ENCODE measurements at places on chromosomes 11 and 22.

- no peak for DNase-seq
Measured at GRCh38 chr11:95519912-95520311, 269.7 kb downstream of the FAM76B start.

DNA sequence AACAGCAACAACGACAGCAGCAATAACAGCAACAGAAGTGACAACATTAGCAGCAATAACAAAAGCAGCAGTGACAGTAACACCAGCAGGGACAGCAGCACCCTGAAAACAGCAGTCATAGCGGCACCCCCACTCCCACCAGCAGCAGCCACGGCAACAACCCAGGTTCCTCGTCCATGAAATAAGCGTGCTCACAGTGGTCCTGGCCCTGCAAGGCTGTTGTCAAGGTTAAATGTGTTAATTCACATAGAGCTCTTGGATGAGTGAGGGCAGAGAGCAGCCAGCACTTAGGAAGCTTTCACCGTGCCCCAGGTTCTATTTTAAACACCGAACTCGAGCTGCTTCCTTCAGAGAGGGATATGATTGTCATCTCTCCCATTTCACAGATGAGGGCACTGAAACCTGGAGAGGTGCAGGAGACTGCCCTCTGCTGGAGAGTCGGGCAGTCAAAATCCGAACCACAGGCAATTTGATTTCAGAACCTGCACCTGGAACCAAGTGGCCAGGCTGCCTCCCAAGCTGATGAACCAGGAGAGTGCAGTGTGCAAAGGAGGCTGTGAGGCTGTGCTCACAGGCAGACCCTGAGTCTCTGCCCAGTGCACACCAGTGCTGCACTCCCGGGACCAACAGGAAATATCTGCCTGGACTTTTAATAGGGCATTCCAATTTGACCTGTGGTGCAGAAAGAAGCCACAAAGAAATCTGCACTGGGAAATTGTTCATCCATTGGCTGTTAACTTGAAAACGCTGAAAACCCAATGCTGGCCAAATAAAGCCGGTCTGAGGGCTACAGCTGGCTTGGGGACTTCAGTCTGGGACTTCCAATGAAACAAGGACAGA is 22.9 kb upstream of the FGF3 start:
- peak; percentile 8 for DNase-seq

DNA sequence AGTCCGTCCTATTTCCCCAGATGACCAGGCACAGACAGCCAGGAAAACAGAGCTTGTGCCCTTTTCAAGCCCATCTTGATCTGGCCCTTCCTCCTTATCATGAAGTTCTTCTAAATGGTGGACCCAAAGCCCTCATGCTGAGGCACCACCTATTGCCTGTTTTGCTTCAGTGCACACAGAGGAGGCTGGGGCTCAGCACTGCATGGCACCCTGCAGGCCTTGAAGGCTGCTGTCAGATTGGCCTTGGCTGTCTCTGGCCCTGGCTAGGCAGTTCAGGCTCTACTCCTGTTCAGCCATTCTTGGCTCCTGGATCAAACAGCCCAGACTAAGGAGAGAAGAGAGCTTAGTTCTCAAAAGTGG is 49.2 kb downstream of the OTOG start:
- DNase-seq, result no peak

DNA sequence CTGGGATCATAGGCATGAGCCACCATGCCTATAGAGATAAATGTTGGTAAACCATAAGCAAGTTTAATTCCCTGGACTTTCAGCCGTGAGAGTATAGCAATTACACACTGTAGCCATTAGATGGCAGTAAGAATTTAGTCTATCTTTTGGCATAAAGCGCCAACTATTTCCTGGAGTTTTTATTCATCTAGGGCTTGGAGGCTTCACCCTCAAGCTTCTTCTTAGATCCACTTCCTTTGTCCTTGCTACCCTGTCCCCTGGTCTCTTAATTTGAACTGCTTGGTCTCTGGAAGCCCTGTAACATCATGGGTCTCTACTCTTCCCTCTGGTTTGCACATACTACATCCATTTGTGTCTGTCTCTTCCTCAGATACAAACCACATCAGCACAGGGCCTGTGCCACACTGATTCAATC is 38.2 kb downstream of the OR10A6 start:
- DNase-seq, result peak; percentile 50

DNA sequence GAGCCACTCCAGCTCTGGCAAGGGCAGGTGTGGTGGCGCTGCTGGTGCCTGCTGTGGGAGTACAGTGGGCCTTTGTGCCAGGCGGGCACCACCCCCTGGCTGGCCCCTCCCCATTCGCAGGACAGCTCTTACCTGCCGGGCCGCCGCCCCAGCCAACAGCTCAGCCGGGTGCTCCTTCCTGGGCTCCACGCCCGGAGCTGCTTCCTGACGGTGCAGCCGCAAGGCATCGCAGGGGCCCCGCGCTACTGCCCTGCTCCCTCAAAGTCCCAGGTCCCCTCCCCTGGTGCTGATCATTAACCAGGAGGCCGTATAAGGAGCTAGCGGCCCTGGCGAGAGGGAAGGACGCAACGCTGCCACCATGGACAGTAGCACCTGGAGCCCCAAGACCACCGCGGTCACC is at the start of gene SLC5A1:
Gene SLC5A1 (plus strand): TSS at position 338 of the 400 bp plus-strand sequence. CDS start 21 bp downstream, at position 359.
- DNase-seq, result no peak

GRCh38 chr11:68839911-68840641 is 1.6 kb downstream of the CPT1A start:
- peak; percentile 17 for DNase-seq

DNA sequence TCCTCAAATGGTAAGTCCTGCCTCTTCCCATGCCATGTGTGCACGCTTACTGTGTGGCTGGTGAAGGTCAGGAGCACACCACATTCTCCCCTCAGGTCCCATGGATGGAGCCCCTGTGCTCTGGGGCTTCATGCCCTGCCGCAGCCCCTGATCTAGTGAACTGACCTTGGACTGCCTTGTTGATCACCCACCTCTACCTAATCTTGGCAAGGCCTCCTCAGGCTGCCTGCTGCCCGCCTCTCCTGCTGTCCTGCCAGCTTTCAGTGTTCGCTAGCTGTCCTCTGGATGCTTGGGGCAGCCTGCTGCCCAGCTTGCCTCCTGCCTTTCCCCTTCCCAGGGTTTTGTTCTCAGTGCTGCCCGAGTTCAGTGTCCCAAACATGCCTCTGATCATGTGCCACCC is 38.1 kb downstream of the CABIN1 start:
- no peak for DNase-seq

- DNase-seq, result peak; percentile 96
Measured at GRCh38 chr11:48001438-48002021, 21.2 kb downstream of the PTPRJ start.

DNA sequence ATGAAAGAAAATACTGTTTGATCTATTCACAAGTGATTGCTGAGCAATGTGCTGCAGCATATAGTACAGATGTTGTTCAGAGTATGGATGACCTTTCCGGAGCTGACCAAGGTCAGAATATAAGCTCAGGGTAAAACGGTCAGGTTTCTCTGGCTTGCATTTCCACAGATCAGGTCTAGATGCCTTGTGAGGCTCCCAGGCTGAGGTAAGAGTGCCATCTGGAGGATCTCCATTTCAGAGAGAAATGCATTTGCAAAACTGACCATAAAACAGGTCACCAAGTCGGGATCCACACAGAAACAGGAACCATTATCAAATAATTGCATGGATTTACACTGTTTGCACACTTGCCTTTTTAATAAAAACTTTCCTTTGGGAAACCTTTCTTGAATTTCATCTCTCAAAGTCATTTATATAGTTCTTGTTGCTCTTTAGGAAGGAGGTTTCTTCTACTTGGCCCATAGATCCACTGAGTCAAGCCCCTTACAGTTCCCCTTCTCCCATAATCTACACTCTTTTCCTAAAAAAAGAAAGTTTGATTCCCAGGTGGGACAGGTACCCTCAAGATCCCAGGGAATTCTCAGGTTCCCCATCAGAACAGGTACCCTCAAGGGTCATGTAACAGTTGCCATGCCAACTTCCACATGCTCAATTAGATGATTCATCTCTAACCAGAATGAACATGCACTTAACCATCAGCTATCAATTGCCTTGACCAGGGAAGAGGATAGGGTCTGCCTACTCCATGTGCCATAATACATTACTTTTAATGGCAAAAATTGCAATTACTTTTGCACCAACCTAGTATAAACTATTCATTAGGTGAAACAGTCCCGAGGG is 25.0 kb upstream of the TMPRSS5 start:
- DNase-seq, result no peak

GRCh38 chr11:128476729-128477128 is 110.6 kb downstream of the ETS1 start:
- DNase-seq, result peak; percentile 90

- DNase-seq, result no peak
Measured at GRCh38 chr11:114610984-114611944, 15.7 kb upstream of the NXPE4 start.

DNA sequence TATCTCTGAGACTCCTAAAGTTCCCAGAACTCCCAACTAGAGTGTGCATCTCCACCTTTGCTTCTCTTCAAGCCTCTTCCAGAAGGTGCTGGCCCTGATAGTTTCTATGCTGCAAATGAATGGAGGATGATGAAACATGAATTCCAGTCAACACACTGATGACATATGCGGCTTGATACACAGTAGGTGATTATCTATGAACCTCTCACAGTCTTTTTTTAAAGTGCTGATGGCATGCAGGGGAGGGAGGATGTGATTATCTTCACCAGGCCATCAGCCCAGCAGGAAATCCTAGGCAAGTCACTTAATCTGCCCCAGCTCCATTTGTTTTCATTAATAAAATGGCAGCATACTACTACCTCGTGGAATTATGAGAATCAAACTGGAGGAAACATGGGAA is 548.5 kb downstream of the SOX6 start:
- DNase-seq, result no peak

- no peak for DNase-seq
Measured at GRCh38 chr11:65504674-65505465, 6.0 kb downstream of the MALAT1 start.

- DNase-seq, result no peak
Measured at GRCh38 chr22:26239581-26239980, 70.3 kb downstream of the SEZ6L start.

- DNase-seq, result peak; percentile 54
Measured at GRCh38 chr11:62664405-62665074, 470 bp downstream of the C11orf98 start.

- peak; percentile 80 for DNase-seq
Measured at GRCh38 chr11:118046051-118046963, 30.6 kb upstream of the TMPRSS4 start.

GRCh38 chr11:60929764-60930163 is 5.5 kb downstream of the TMEM132A start:
- DNase-seq, result no peak

DNA sequence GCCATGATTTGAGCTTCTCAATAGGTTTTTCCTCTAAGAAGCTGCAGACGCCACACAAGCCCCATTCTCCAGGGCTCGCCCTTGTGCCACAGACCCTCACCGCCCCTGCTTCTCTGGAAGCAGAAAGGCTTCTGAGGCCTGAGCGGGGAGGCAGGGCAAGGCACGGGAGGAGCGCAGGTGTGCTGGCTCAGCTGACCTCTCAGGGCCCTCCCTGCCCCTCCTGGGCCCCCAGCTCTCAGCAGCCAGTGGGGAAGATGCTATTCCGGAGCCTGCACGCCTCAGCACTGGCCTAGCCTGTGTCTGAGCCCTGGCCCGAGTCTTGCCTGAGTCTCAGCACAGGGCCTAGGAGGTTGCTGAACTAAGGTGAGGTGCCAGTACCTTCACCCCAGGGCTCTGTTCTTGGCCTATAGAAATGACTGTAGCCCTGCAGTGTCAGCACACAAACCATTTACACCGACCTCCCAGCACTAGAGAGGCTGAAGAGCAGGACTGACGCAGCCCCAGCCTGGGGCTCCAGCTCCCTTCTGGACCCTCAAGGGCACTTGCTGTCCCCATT is 47.1 kb upstream of the LMO1 start:
- no peak for DNase-seq

DNA sequence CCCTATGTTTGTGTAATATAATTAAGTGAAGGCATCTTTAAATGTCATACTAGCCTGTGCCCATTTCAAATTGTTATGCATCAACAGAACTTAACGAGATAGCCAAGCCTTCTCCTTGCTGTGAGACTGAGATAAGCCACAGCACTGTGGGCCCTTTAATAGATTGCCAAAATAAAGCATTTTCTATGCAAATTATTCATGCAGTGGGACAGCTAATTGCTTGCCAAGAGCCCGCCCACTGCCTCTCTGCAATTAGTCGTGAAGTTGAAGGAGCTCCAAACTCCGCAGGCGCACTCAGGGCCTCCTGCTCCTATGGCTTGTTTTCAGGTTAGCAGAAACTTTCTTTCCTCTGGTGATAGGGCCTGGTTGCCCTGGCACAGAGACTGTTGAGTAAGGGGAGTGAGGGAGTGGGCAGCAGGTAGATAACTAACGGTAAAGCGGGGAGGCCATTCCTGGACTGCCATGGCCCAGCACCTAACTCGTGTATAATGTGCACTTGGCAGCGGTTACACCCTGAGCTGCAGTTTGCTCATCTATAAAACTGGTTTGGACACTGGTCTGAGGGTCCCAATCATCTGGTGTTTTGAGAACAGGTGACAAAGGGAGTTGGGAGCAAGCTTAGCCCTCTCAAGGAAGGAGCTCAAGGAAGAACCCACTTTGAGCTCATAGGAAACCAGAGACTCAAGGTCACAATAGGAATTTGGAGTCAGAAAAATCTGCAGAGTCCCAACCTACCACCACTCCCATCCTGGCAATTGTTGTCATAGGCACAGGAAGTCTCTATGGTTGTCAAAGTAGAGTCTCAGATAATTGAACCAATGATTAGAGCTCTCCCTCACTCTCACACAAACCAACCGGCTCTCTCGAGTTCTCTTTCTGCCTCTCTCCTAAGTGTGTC is 33.9 kb upstream of the RIC3 start:
- DNase-seq, result no peak

DNA sequence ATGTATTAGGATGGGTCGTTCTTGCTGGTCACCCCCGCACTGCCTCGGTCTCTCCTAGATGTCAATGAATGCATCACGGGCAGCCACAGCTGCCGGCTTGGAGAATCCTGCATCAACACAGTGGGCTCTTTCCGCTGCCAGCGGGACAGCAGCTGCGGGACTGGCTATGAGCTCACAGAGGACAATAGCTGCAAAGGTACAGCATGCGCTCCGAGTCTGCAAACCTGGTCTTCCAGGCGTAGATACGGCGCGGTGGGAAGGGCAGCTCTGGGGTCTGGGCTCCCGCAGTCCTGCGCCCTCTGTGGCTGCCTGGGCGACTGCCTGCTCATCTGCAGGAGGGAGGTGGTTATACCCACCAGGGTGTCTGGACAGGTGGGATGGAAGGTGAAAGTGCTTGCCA is 31.0 kb downstream of the FBLN1 start:
- DNase-seq, result no peak
